Upper lobe of right lung (tissue), 1 donor: ENCODE measurements at places on chromosomes 11 and 22. TPM values are rescaled to one million over a fixed set of nuclear protein-coding genes. Genes with fewer than 3 reads are reported as not detected.

GRCh38 chr11:118524757-118525470, 2.4 kb upstream of the TTC36 start:
- no peak for DNase-seq

The TEX54 gene
- not detected for total RNA-seq

- no peak for DNase-seq
These were observed 4.1 kb downstream of the PITPNM1 start for GRCh38 chr11:67500831-67501715.

GRCh38 chr11:78845496-78845895, 270.8 kb upstream of the NARS2 start:
- no peak for DNase-seq

The ARHGAP20 gene
- total RNA-seq: 6.6 TPM

The DLAT gene
- total RNA-seq: 29.2 TPM

The MYH9 gene
- 842 TPM for total RNA-seq

The BTG4 gene
- not detected for total RNA-seq

The LUZP2 gene
- 0.23 TPM for total RNA-seq

DNA sequence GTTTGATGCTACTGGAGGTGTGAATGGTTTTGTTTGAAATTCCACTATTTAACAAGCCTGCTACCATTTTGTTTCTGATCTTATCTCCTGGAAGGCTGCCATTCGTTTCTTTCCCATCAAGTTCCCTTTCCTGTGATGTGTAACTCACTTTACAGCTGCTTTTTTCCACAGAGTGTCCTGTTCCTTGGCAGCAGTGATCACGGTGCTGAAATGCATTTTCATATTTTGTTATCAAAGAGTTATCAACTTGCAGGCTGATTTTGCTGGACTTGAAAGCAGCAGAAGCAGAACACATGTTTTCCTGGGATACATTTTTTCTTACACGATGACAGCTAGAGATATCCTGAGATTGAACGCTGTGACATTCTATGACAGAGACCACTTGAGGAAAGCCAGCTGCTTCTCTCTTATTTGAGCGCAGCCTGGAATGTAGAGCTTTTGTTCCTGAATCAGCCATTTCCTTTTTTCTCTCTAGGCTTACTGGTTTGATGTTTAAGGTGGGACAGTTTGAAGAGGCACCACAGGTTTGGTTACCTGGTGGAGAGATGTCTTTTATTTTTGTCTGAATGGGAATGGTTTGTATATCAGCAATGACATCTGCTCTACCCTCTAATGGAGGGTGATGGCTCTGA, 34.7 kb downstream of the PRR14L start:
- DNase-seq: no peak

GRCh38 chr22:31269892-31270579, 22.3 kb downstream of the PIK3IP1 start:
- DNase-seq: no peak

The SPI1 gene
- total RNA-seq: 168 TPM

GRCh38 chr11:33900159-33900840, 8.4 kb upstream of the LMO2 start:
- DNase-seq: no peak

The APOL2 gene
- total RNA-seq: 51.6 TPM

The ARHGAP8 gene
- total RNA-seq: 18.1 TPM

DNA sequence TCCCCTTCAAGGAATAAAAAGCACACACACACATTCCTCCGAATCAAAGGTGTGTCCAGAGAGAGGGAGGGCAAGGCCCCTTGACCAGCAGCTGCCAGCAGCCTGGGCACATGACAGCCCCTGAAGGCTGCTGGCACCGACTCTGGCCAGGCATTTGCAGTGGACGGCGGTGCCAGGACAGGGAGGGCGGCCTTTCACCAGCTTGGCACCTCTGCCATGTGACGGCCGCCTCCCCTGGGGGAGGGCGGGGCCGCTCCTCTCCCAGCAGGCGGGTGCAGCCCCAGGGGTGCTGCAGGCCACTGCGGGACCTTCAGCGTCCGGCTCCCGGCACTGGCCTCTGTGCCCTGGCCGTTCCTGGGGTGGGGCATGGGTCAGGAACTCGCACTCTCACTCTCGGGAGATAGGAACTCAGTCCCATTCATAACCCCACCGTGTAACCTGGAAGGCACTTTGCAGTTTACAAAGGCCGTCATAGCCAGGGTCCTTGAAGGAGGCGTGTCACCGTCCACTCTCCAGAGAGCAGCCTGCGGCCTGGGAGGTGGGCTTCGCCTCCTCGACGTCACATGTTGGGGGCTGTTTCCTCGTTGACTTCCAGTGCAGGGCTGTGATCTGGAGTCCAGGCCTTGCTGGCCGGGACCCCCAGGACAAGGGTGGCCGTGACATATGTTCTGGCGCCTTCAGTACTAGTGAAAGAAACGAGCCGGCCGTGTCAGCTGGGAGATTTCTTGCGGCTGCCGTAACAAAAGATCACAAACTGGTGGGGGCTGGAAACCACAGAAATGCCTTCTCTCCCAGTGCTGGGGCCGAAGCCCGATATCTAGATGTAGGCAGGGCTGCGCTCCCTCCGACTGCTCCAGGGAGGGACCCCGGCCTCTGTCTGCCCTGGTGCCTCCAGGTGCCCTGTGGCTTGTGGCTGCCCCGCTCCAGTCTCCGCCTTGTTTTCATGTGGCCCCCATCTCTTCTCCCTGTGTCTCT, 39.9 kb upstream of the SMIM38 start:
- DNase-seq: peak; percentile 91

GRCh38 chr22:46833228-46833627, 70.8 kb downstream of the TBC1D22A start:
- no peak for DNase-seq

DNA sequence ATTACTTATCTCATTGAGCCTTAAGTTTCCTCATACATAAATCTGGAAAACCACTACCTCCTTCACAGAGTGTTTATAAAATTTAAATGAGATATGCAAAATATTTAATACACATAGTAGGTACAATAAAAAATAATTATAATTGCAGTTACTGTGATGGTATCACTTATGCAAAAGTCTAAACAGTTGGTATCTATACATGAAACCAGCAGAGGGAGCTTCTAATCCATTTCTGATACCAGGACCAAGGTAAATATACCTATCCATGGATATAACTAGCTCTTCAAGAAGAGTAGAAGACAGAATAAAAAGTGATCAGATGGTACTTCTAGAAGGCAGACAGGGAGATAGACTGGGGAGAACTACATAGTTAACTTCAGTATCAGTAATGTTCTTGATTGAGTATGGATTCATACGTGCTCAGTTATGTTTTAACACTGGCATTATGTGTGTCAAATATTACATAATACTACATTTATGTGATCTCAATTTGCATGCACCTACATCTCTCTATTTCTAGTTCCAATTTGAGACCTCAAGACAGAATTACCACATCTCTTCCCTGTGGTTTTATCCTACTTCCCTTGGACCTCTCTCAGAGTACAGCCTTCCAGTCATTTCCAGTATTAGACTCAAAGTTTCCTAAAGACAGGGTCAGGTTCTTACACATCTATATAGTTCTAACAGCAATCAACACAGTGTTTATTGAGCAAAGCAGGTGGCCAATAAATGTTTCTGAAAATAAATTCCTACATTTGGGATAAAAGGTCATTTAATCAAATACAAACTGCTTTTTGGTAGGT, 13.7 kb upstream of the TSG101 start:
- no peak for DNase-seq

- DNase-seq: no peak
These were observed 20.3 kb downstream of the AP2A2 start for GRCh38 chr11:945986-946385.

DNA sequence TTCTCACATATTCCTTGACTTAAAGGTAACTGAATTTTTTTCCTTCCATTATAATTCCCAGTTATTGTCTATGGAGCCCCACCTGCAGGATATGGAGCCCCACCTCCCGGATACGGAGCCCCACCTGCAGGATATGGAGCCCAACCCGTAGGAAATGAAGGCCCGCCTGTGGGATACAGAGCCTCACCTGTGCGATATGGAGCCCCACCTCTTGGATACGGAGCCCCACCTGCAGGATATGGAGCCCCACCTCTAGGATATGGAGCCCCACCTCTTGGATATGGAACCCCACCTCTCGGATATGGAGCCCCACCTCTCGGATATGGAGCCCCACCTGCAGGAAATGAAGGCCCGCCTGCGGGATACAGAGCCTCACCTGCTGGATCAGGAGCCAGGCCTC, 28.1 kb downstream of the WBP2NL start:
- no peak for DNase-seq
